ENCODE measurements at places on chromosomes 16 and 17.

- DNase-seq: peak; percentile 90
These were observed 102.4 kb downstream of the ABCC12 start for GRCh38 chr16:48053418-48053745.

GRCh38 chr16:9425236-9425635 is 333.8 kb downstream of the HAPSTR1 start:
- no peak for DNase-seq

DNA sequence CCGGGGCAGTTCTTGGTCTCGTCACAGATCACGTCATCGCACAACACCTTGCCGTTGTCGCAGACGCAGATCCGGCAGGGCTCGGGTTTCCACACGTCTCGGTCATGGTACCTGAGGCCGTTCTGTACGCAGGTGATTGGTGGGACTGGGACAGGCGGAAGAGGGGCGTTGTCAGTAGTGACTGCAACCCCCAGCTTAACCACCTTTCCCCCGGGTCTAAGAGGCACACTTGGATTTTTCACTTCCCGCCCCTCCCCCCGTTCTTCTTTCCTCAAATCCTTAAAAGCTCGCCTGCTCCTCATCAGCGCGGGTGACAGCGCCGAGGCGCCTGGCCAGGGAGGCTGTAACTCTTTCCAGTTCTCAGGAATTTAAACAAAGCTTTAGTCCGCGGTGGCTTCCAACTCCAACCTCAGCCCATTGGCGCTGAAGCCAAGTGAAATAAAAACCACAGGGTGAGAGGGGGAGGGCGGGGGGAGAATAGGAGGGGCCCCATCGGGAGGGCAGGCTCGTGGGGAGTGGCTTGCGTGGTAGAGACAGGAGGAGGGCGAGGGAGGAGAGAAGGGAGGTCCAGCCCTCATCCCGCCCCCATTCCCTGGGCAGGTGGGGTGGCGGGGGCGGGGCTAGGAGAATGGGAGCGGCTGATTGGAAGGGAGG is 1.5 kb downstream of the COL1A1 start:
- peak; percentile 98 for DNase-seq

GRCh38 chr17:49217651-49218413 is 7.3 kb downstream of the ABI3 start:
- DNase-seq: no peak

Data from Caco-2 (cell line).